CD4-positive, alpha-beta T cell treated with Interleukin-10 for 1 hour (primary cell): ENCODE measurements at places on chromosomes 6 and 20.
A peak's percentile ranks its signal among the peaks of the same experiment; 100 is the strongest.

DNA sequence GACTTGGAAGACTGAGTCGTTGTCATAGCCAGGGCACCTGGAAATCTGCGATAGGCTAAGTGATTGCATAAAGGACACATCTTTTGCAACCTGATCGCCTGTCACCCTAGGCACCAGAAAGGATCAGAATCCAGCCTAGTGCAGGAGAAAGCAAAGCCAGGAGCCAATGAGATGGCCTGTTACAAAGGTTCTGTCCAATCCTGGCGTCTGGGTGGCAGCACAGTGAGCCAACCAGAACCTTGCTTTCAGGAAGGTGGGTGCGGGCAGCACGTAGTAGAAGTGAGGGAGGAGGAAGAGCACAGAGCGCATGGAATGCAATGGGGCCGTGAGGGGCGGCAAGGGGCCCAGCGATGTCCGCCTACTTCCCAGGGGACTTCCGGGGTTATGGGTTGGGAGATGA is 120.4 kb upstream of the GGTLC1 start:
- peak; percentile 74 for DNase-seq

DNA sequence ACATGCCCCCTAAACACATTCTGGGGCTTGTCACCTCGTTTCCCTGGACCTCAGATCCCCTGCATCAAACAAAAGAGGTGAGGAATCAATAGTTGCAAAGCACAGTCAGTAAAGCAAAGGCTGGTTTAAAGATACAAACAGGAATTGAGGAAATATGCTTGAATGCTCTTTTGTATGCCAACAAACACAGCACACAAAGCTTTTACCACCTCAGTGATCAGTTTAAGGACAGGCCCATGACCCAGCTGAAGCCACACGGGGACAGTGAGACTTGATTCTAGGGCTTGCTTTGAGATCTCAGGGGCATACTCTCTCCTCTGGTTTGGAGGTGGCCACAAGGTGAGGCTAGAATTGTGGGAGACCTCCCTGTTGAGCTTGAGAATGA is 182.9 kb upstream of the CST7 start:
- DNase-seq = no peak

- DNase-seq = no peak
Observed at GRCh38 chr6:131954059-131954774, 3.0 kb upstream of the CCN2 start.

- DNase-seq = no peak
Observed at GRCh38 chr6:232982-233640, 59.2 kb upstream of the DUSP22 start.

DNA sequence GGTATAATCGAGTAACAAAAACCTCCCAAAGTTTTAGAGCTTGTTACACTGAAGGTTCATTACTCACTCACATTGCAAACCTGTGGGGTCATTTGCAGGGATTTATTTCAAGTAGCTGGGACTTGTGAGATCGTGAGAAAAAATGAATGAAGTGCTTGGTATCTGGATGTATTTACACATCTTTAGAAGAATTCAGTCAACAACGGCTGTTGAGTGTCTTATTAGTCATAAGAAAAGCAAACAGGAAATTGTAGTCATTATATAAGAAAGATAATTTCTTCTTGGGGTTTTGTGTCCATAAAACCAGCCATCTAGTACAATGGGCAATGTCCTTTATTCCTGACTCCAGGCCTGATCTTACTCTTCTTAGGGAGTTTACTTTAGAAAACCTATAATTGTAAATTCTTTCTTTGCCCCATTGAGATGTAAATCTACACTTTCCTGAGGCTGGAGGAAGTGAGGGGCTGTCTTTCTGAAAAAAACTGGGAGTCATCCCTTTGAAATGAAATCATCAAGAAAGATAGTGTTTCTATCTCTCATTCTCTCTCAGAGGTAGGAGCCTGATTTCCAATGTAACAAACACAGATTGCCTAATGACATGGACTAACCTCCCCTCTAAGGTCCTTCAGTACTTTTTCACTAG is 202.5 kb upstream of the ASCC3 start:
- no peak for DNase-seq

- DNase-seq = peak; percentile 22
Observed at GRCh38 chr20:54221353-54221752, 13.5 kb downstream of the PFDN4 start.

GRCh38 chr20:56808732-56809131 is 179.6 kb downstream of the TFAP2C start:
- DNase-seq = no peak

GRCh38 chr6:98672681-98673475 is 161.5 kb upstream of the POU3F2 start:
- no peak for DNase-seq

DNA sequence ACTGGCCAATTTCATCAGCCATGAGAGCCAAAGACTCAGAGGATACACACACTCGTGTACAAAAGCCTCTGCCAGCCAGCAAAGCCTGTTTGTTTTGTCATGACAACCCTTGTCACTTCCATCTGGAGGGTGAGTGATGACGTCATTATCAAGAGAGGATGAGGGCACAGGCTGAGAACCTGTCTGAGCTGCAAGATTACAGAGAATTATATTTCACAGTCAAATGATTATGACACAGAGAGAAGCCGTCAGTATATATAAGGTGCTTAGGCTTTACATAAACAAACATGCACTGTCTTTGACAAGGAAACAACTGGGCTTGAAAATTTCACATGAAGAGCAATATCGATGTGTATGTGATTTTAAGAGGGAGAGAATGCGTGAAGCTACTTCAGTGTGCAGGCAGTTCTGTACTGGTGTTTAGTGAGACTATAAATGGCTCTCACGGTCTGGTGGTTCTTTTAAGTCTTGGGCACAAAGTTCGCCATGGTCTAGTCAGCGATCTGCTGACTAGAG is 36.5 kb upstream of the BCLAF1 start:
- DNase-seq = no peak
